ENCODE measurements at places on chromosomes 5 and 9.

DNA sequence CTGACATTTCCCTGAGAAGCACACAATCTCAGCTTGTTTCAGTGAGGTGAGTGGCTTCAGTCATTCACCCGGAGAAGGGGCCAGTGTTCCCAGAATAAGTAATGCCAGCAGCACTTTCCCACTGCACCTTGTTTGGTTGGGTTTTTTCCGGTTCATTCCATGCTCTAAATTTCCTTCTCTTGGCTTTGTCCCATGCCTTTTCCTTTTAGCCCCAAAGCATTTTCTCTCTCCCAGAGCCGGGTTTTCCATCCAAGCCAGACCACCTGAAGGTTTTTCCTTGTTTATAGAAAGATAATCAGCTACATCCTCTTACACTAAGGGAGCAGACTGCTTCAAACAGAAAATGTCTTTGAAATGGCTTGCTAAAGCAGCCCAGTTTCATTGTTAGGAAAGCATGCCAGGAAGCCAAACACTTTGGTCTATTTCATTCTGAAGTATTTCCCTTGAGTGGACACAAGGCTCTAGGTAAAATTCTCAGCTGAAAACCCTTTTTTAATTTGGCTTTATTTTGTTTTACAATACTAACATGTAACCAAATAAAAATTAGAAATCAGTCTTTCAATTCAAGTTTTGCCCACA lies 501.6 kb downstream of the DTWD2 start:
- no peak for DNase-seq

- DNase-seq, result no peak
Observed at GRCh38 chr9:112489039-112489546, 2.5 kb downstream of the KIAA1958 start.

GRCh38 chr5:80704221-80704620 lies 49.4 kb upstream of the DHFR start:
- no peak for DNase-seq

GRCh38 chr5:173396311-173396993 lies 68.2 kb upstream of the STC2 start:
- DNase-seq, result no peak

- DNase-seq, result no peak
Observed at GRCh38 chr9:132183134-132183533, 21.3 kb downstream of the NTNG2 start.

- no peak for DNase-seq
Observed at GRCh38 chr5:133873449-133873848, 95.0 kb downstream of the C5orf15 start.

GRCh38 chr5:108507631-108508030 lies 125.7 kb upstream of the FBXL17 start:
- no peak for DNase-seq

DNA sequence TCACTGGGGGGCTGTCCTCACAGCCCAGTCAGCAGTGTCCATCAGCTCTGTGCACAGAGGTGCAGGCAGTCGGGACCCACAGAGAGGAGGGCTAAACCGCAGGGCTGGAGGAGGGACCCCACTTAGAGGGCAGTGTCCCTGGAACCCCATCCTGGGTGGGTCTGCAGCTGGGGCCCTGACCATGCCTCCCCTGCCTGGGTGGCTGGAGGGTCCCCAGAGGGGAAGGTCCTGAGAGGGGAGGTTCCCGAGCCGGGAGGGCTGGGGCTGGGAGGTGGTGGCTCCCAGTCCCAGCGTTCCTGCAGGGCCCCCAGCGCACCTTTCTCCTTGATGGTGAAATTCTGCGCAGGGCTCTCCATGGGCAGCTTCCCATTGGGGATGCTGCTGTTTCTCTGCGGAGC lies 32.7 kb downstream of the EXOC3 start:
- DNase-seq, result no peak
